ENCODE measurements at places on chromosomes 3 and 15. TPM values are rescaled to one million over a fixed set of nuclear protein-coding genes. Genes with fewer than 3 reads are reported as not detected.

Gene ZMAT3
- total RNA-seq, result 26.5 TPM

Gene NUDT16
- total RNA-seq, result 9.2 TPM

Gene TP63
- 0.22 TPM for total RNA-seq

Gene ESYT3
- total RNA-seq, result 0.53 TPM

Gene FAM227B
- 1.8 TPM for total RNA-seq

Gene DAZL
- total RNA-seq, result not detected

Gene ACKR4
- total RNA-seq, result not detected

Gene CDCP1
- 6.2 TPM for total RNA-seq

Gene RTP4
- total RNA-seq, result 10.9 TPM

Gene HHLA2
- 18.0 TPM for total RNA-seq

Gene SCG5
- 2.5 TPM for total RNA-seq

Gene XYLB
- 2.9 TPM for total RNA-seq

Gene ITIH3
- total RNA-seq, result not detected

Gene NR1I2
- not detected for total RNA-seq

Gene GOLGA8T
- 0.28 TPM for total RNA-seq

Gene RBMS3
- total RNA-seq, result 0.58 TPM

Gene LRRC2
- total RNA-seq, result 0.86 TPM

Gene CLRN1
- total RNA-seq, result not detected

Gene IFT122
- total RNA-seq, result 17.4 TPM

Gene CP
- total RNA-seq, result not detected

Gene CFAP92
- not detected for total RNA-seq

Gene GOLGA6L4
- 1.1 TPM for total RNA-seq

Gene SLC7A14
- total RNA-seq, result not detected

Gene SERINC4
- not detected for total RNA-seq

Gene VGLL3
- not detected for total RNA-seq

Gene CCR5
- total RNA-seq, result 12.0 TPM

Gene FOXB1
- 0.75 TPM for total RNA-seq

Gene LRCH3
- 57.6 TPM for total RNA-seq

Gene ATP13A5
- total RNA-seq, result not detected

Gene ATP2B2
- total RNA-seq, result not detected

Gene CAMK1
- total RNA-seq, result 10.7 TPM

Gene CCDC54
- total RNA-seq, result not detected

Gene GABRR3
- total RNA-seq, result not detected

Gene GUCA1C
- not detected for total RNA-seq

Gene ADAMTS17
- total RNA-seq, result 11.4 TPM

Gene ANKDD1A
- 6.7 TPM for total RNA-seq

Gene MOBP
- not detected for total RNA-seq

Gene NOX5
- total RNA-seq, result not detected

Gene HIGD2B
- 0.22 TPM for total RNA-seq

Gene SEMA3F
- total RNA-seq, result not detected

Gene GOLIM4
- total RNA-seq, result 0.34 TPM

Gene MUC20
- 2.7 TPM for total RNA-seq

Gene PLCB2
- total RNA-seq, result 178 TPM
